ENCODE measurements at places on chromosomes 6 and 20. TPM values are rescaled to one million over a fixed set of nuclear protein-coding genes. Genes with fewer than 3 reads are reported as not detected.

Gene GNAS-AS1
- total RNA-seq: 0.83 TPM

Gene PNLDC1
- not detected for total RNA-seq

Gene RGS17
- total RNA-seq: 1.7 TPM

DNA sequence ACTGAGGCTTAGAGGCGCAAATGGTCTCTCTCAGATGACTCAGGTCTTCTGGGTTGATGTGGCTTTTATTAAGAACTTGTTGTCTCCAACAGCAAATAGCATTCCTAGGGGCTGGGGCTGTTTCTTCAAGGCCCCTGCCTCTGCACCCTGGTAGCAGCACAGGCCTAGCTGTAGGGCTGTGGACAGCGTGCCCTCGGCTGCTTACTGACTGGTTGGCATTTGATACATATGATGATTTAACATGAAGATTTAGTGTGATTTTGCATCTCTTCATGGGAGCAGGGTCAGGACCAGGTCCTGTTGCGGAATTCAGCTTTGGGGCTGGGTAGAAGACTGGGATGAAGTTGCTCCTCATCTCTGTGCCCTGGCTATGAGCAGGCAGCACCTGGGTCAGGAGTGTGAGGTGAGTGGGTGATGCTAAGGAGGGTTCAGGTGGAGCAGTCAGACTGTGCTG is 24.3 kb upstream of the IER3 start:
- no peak for DNase-seq

DNA sequence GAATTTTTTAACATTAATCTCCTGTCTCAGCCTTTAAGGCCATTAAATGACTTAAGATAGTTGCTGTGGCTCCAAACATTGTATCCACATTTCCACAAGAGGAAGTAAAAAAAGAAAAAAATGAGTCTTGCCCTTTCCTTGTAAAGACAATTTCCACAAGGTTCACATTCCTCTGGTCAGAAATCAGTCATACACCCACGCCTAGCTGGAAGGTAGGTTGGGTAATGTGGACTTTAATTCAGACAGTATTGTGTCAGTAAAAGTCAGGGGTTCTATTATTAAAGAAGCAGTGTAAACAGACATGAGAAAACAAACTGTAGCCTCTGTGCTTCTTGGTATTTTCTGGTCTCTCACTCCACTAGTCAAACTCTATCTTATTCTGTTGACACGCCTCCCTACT is 682.0 kb downstream of the GRIK2 start:
- peak; percentile 19 for DNase-seq

GRCh38 chr6:159513914-159514313 is 179.1 kb downstream of the SOD2 start:
- DNase-seq: no peak

GRCh38 chr20:45959126-45959525 is 12.9 kb downstream of the ZNF335 start:
- no peak for DNase-seq
